Effector memory CD8-positive, alpha-beta T cell (primary cell): ENCODE measurements at places on chromosomes 5 and 9.

DNA sequence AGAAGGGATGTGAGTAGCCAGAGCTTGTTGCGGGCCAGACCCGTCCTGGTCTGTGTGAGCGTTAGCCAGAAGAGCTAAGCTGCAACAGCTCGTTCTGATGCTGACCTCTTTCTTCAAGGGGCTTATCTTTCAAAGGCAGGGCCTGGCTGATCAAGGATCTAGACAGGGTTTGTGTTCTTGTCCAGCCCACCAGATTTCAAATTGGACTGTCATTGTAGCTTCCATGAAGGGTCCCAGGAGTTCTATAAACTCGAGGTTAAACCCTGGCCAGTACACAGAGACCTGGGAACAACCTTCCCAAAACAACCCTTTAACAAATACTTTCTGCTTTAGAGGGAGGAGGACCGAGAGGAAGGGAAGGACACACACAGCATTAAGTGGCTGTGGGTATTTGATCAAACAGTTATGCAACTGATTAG lies 153.0 kb upstream of the TUT7 start:
- DNase-seq = no peak

- DNase-seq = no peak
Measured at GRCh38 chr5:139415869-139416268, 12.0 kb upstream of the SPATA24 start.

DNA sequence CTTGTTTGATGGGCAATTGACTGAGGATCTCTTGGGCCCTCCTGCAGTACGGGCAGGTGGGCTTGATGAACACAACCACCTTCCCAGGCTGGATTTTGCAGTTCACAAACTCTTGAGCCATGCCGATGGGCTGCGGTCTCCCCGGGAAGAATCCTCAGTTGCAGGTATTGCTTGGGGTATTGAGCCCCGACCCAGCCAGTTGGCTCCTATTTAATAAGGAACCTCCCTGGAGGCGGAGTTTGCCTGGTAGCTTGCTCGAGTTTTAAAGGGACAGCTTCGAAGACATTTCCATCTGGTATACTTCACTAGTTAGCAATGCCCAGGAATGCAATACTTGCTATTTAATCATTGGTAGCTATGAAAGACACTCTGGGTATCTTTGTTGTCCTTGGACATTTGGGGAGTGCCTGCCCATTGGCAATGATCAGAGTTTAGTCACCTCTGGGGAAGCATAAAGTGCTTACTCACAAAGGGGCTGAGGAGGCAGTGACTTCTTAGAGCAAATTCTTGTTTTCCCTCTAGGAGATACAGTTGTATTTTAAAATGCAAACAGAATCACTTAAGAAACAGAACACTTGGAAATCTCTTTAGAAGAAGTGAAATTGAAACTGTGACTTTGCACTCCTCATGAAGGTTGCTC lies at the start of gene GLRX:
Gene GLRX (minus strand): TSS at position 185 of the 640 bp plus-strand sequence. CDS start 64 bp downstream, at position 121.
- peak; percentile 37 for DNase-seq

GRCh38 chr5:84239494-84239893 lies 145.2 kb downstream of the EDIL3 start:
- DNase-seq = no peak

DNA sequence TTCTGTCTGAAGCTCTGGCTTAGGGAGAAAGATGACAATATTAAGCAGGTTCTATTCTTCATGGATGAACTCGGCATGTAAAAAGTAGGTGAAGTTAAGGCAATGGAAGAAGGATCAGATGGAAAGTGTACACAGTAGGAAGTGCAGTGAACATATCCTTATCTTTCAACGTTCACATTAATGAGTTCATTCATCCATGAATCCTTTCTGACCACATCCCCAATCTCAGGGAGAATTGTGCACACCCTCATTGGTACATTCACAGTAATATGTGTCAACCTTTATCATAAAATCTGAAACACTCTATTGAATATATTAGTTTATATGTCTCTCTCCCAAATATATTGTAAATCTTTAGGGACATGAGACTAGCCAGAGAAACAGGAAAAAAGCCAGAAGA lies 5.5 kb downstream of the GIN1 start:
- DNase-seq = no peak

GRCh38 chr5:78265163-78265562 lies 29.3 kb downstream of the AP3B1 start:
- DNase-seq = no peak

GRCh38 chr9:34216325-34216724 lies 37.5 kb downstream of the UBAP1 start:
- DNase-seq = no peak

DNA sequence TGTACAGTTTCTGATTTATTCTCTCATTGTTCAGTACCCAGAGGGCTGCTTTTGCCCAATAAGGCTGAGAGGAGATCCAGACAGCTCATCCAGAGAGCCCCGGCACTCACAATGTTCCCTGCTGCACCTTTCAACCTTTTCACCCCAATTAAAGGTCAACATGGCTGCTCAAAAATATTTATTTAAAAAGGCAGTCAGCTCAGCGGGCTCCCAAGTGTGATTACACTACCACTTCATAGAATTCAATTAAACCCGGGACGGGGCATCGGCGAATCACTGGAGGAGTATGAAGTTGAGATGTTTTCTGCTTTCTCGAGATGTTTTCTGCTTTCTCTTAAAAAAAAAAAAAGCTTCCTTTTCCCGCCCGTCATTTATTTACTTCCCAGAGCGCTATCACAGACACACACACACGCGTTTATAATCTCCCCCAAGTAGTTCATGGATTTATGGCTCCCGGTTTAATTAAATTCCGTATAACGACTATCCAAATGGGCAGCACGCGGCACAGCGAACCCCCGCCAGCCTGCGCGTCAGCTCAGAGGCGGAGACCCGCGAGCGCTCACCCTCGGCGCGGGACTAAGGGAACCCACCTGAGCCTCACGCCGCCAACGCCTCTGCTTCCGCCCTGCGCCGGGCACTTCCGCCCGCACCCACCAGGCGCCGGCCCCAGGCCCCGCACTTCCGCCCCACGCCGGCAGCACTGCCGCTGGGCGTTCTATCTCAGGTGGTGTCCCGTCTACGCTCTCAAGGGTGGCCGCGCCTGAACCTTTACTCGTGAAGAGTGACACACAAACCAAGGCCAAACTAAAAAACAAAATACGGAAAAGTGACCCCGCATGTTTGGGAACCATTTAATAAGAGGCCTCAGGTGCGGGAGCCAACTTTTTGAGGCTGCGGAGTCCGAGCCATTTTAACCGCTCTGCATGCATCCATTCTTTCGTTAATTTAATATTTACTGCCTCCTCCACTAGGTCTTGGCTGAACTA lies at the start of gene C5orf63:
Gene C5orf63 (minus strand): TSS at position 642 of the 986 bp plus-strand sequence. CDS start 14,507 bp downstream, outside the sequence.
- peak; percentile 45 for DNase-seq

DNA sequence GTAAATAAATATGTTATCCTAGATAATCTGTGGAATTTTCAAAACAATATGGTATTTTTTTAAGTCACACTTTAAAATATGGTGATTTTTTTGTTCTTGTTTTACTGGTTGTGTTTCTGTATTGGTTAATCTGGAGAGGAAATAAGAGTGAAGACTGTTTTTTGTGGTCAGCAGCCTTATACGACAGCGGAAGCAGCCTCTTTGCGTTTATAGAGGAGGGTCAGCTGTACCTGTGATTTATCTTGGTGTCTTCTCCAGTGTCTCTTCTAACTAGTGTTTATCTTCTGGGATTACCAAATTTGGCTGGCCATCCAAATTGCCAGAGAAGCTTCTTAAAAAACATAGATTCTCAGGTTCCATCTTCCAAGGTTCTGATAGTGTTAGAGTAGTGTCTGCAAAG lies 58.7 kb downstream of the ICE1 start:
- DNase-seq = no peak

- DNase-seq = no peak
Measured at GRCh38 chr9:103615994-103616393, 478.1 kb upstream of the SMC2 start.
